ENCODE measurements at places on chromosomes 3 and 15. TPM values are rescaled to one million over a fixed set of nuclear protein-coding genes. Genes with fewer than 3 reads are reported as not detected.

The DTWD1 gene
- 17.6 TPM for total RNA-seq

The ISL2 gene
- total RNA-seq = 2.9 TPM

The RASGRP1 gene
- total RNA-seq = 0.40 TPM

The CHDH gene
- 1.8 TPM for total RNA-seq

The SEMA6D gene
- not detected for total RNA-seq

The UROC1 gene
- total RNA-seq = not detected

The MAN2C1 gene
- 74.5 TPM for total RNA-seq

The PIK3CB gene
- total RNA-seq = 18.2 TPM

The CHRNA7 gene
- 4.4 TPM for total RNA-seq

The NRG4 gene
- total RNA-seq = 0.94 TPM

The SNX4 gene
- 20.8 TPM for total RNA-seq

The SEC62 gene
- total RNA-seq = 71.9 TPM

The CD200 gene
- total RNA-seq = not detected

The ACTR8 gene
- 17.6 TPM for total RNA-seq

The FGF7 gene
- not detected for total RNA-seq

The STRC gene
- 0.07 TPM for total RNA-seq

The CKMT1A gene
- 3.3 TPM for total RNA-seq

The CCDC54 gene
- total RNA-seq = not detected

The C2CD4A gene
- total RNA-seq = 0.17 TPM

The CYP1A2 gene
- total RNA-seq = not detected

The EPHB3 gene
- 0.21 TPM for total RNA-seq

The GOLGA8R gene
- 0.19 TPM for total RNA-seq

The FGF12 gene
- total RNA-seq = 0.67 TPM

The C3orf85 gene
- total RNA-seq = not detected

The IL16 gene
- total RNA-seq = 0.02 TPM

The CCRL2 gene
- not detected for total RNA-seq

The CCDC33 gene
- 7.5 TPM for total RNA-seq

The PRICKLE2 gene
- 2.2 TPM for total RNA-seq

The CAMKV gene
- total RNA-seq = 0.30 TPM

The SAMD7 gene
- not detected for total RNA-seq

The CPLX3 gene
- total RNA-seq = not detected

The COL8A1 gene
- total RNA-seq = not detected

The ANKRD63 gene
- total RNA-seq = 0.40 TPM

The PLA2G4E gene
- not detected for total RNA-seq

The TEX55 gene
- not detected for total RNA-seq
